ENCODE measurements at places on chromosomes 4 and X.

DNA sequence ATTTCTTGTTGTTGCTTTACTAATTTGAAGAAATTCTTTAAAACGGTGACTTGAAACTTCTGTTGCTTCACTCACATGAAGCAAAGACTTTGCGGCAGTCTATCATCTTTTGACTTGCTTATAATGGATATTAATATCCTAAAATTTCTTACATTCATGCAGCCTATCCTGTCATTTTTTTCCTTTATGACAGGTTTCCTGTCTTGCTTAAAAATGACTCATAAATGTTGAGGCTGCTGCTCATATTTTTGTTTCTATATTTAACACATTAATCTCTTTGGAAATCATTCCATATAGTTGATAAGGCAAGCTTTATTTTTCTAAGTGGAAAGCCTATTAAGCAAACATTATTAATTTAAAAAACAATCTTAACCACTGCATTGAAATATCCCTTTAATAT lies 176.6 kb upstream of the GALNTL6 start:
- DNase-seq = no peak

- no peak for DNase-seq
Measured at GRCh38 chrX:125295337-125295736, 24.3 kb upstream of the TEX13C start.

GRCh38 chr4:17020451-17020850 lies 122.0 kb upstream of the LDB2 start:
- DNase-seq = no peak

DNA sequence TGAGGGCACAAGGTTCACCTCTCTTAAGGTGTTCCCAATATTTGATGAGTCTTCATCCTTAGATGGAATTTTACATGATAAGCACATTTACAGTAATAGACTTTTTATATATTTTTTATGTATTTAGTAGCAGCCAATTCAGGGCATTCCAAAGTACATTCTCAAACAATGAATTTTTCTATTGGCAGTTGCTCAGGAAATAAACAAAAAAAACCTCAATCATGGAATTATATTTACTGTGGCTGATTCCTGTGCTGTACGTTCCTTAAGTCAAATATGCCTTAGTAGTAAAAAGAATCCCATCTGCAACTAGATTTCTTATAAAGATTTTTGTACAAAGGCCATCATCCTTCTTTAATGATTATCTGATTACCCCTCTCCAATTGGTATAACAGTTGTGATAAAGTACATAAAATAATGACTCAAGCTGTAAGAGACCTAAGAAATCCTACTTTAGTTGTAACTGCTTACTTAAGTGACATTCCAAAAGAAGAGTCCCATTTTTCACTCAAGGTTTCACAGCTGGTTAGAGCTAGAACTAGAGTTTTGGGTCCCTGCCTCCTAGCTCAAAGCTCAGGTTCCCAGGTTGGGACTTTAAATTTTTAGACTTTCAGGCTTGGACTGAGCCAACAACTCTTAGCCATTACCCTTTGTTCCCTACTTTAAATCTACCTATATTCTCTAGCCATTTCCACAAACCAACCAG lies 152.7 kb downstream of the FHIP1A start:
- DNase-seq = no peak

- DNase-seq = no peak
Measured at GRCh38 chr4:79584352-79584751, 176.3 kb upstream of the GK2 start.

GRCh38 chr4:168853770-168854169 lies 156.3 kb downstream of the CBR4 start:
- DNase-seq = no peak

DNA sequence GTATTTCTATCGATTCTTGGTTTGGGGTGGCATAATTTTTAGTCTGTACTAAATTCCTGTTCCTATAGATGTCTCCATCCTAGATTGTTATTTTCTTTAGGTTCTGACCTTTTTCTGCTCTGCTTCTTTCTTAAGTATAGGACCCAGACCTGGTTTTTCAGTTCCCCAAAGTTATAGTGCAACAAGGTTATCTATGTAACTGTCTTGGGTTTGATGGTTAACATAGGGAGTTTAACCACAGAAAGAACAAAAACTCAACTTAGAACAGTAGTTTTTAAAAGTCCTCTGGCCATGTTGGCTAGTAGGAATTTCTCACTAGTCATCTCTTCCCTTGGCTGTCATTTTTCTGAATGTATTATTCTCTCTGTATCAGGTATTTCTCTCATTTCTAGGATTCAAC lies 38.8 kb upstream of the MAD2L1 start:
- DNase-seq = no peak

All from HS-27A (cell line).